ENCODE measurements at places on chromosomes 4 and X.
A peak's percentile ranks its signal among the peaks of the same experiment; 100 is the strongest.

GRCh38 chr4:666436-666810 is 7.7 kb downstream of the ATP5ME start:
- DNase-seq, result no peak

GRCh38 chr4:8035371-8035780 is 95.7 kb upstream of the AFAP1 start:
- DNase-seq, result peak; percentile 33

DNA sequence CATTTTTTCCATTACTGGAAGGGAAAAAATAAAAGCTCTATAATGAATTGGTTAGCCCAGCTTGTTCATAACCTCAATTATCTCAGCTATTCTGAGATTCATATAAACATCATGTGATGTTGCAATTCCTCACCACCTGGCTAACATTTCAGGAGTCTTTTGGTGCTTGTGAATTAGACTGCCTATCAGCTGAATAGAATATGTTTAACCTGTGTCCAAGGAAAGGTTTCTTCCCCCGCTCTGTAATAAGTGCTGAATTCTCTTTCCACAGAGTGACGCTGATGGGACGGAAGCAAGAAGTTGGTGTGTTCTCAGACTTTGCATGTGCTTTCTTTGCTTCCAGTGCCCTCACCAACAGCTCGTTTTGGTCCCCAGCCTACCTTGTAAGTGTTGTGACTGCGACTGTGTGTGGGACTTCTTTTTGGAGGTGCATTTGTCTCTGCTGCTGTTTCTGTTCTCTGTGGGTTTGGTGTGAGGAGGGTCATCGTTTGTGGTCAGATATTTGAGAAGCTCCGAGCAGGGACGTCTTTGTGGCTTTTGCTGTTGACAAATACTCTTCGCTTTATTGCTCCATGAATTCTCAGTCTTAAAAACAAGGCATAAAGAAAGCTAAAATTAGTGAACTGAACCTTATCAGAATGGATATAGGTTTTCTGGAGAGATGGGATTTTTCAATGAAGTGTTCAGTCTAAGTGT is 61.7 kb downstream of the PPARGC1A start:
- peak; percentile 43 for DNase-seq

- peak; percentile 32 for DNase-seq
Measured at GRCh38 chr4:22688236-22688635, 4.5 kb upstream of the GBA3 start.
